Right ventricle myocardium superior (tissue), 1 donor: ENCODE measurements at places on chromosomes 3 and 15. TPM values are rescaled to one million over a fixed set of nuclear protein-coding genes. Genes with fewer than 3 reads are reported as not detected.

GRCh38 chr3:188026191-188026968 lies 127.6 kb upstream of the LPP start:
- no peak for DNase-seq

The APBA2 gene
- 1.9 TPM for total RNA-seq

The IGSF11 gene
- 2.9 TPM for total RNA-seq

DNA sequence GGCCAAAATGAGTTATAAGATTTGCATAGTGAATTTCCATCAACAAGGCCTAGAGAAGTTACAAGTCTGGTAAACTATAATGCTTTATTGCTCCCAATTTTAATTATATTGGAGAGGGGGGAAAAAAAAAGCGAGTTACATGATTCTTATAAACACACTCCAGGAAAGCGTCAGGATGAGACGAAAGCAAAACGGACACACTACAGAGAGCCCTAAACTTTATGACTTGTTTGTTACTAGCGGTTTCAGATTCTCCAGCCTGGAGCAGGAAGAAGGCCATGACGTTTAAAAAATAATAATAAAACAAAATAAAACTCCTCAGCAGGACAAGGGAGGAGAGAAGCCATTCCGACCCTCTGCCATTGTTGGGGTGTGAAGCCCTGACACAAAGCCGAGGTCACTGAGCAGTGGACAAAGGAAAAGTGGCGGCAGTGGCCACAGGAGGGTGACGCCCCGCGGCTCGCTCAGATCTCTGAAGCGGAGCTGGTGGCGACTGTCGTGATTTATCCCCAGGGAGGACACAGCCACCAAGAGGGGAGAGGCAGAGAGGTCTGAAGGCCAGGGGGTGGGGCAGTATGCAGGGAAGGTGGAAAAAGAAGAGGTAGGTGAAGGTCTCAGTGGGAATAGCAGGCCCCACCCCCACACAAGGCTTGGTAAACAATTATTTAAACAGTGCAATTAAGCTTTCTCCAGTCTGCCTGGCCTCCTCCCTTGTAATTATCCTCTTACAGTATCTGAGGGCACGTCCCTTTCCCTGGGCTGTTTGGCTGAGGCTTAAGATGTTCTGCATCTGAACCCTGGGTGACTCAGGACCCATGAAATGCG lies 45.3 kb downstream of the ADAMTS9 start:
- no peak for DNase-seq

DNA sequence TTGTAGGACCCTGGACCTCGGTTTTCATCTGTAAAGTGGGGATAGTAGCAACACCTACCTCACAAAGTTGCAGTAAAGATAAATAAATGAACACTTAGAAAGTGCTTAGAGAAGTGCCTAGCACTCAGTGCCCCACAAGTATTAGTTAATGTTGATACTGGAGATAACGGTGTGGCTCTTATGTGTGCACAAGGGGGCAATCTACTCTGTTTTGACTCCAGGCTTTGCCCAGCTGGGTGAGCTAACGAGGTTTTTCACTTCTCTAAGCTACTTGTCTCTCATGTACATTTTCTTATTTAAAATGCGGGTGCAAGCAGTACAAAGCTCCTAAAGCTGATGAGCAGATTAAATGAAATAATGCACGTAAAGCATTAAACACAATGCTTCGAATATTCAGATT lies 193.5 kb upstream of the ICE2 start:
- DNase-seq, result no peak

DNA sequence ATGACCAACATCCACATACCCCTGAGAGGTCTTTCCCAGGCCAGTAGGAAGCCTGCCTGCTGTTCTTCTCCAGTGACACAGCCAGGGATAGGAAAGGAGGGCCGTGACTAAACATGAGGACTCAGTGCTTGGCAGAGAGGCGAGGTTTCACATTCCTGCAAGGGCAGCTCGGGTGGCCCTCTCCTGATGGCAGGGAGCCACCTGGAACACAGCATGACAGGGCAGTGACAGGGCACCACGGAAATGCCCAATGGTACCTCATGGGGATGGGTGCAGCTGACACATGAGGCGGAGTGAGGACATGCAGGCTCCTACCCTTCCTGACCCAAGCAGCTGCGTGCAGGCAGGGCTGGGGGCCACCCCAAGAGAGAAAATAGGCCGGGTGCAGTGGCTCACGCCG lies 7.4 kb upstream of the TGM5 start:
- DNase-seq, result peak; percentile 88

DNA sequence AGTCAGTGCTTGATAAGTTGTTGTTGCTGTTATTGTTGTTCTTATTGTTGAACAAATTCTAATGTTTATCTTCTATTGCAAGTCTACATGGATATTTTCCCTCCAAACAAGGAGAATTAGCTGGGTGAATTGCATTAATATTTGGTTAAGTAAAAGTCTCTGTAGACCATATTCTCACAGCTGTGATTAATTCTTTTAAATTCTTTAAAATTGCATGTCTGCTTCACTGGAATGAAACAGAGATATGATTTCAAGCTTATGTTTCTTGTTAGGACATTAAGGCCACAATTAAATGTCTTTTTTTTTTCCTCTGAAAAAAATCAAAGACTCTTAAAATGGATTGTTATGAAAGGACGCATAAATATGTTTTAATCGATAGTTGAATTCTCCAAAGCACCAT lies 153.4 kb downstream of the EBLN2 start:
- DNase-seq, result no peak
